ENCODE measurements at places on chromosomes 1 and 21.

- DNase-seq: no peak
Measured at GRCh38 chr21:44702973-44703730, 6.2 kb downstream of the KRTAP10-12 start.

- no peak for DNase-seq
Measured at GRCh38 chr1:116126281-116126680, 15.1 kb downstream of the MAB21L3 start.

DNA sequence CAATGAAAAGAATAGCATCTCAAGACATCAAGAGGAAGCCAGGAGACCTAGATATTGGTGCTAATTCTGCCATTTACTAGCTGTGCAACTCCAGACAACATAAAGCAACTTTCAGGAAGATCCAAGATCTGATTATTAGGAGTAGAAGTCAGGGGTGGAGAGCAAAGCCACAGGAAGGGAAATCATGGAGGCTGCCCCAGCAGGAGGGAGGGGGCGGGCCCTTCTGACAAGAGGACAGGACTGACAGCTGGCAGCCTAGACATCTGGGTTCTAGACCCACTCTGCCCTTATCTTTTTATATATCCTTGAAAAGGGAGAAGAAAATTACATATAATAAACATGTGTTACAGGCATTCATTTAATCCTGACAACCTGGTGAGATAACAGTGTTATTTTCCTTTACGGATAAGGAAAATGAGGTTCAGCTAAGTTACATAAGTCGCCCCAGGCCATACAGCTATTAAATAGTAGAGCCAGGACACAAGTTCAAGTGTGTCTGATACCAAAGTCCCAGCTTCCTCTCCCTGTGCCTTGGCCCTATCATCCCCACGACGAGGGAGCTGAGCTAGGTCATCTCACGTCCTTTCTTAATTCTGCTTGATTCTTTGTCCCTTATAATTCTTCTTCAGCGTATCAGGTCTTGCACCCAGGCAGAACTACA, 46.6 kb downstream of the ARHGEF11 start:
- no peak for DNase-seq

GRCh38 chr1:29744684-29745490, 508.6 kb downstream of the PTPRU start:
- DNase-seq: no peak

- DNase-seq: no peak
Measured at GRCh38 chr1:87393445-87394085, 64.9 kb downstream of the LMO4 start.

DNA sequence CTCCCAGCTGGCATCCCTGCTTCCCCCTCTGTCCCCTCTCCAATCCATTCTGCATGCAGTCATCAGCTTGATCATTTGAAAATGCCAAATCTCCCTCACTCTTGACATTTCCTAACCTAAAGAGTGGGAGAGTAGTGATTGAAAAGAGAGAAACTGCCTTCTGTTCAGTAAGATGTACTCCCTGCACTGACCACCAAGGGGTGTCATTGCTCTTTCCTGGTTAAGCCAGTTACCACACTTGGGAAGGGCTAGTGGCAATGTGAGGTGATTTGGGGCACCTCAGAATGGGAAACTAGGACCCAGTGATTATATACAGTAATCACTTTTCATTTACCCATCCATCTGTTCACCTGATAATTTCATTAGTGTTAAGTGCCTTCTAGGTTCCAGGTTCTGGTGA, 6.9 kb upstream of the TMEM269 start:
- no peak for DNase-seq

GRCh38 chr21:30842990-30843389, 13.4 kb upstream of the KRTAP7-1 start:
- no peak for DNase-seq

GRCh38 chr1:35334485-35334884, 66.0 kb downstream of the ZMYM4 start:
- DNase-seq: no peak

DNA sequence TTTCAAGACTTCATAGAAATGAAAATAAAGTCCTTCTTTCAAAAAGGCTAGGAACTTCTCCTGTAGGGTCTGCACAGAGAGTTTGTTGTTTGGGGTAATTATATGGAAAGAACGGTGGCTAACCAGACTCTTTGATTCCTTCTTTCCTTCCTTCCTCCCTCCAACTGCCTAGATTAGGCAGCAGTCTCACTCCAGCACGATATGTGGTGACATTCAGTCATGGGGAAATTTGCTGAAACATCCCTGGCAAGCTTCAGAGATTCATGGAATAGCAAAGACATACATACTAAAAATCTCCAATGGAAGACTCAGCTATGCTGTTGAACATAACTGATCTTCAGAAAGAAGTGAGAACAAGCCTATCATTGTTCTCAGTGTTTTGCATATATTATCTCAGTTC, 4.3 kb downstream of the NTMT2 start:
- DNase-seq: no peak

GRCh38 chr1:172398970-172399755, 21.3 kb upstream of the C1orf105 start:
- DNase-seq: peak; percentile 89

- no peak for DNase-seq
Measured at GRCh38 chr1:19310720-19311502, 1.0 kb downstream of the AKR7A2 start.

- DNase-seq: no peak
Measured at GRCh38 chr1:115557715-115558114, 84.1 kb upstream of the VANGL1 start.

DNA sequence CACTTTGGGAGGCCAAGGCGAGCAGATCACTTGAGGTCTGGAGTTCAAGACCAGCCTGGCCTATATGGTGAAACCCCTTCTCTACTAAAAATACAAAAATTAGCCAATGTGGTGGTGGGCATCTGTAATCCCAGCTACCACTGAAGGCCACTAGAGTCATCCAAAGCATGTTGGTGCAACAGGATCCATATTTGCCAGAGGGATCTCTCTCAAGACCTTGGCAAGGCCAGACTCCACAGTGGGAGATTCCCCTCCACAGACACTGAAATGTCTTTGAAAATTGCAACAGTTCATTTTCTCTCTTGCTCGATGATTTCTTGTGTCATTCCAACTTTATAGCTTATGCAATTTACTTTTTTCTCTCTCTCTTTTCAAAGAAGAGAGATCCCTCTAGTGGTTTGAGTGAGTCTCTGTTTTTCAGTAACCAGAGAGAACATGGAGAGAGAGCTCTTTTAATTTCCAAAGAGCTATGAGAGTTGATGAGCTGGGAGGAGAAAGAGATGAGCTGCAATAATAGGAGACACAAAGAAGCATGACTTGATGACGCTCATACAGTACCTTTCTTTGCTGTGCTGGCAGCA, 176.8 kb upstream of the USP25 start:
- no peak for DNase-seq

DNA sequence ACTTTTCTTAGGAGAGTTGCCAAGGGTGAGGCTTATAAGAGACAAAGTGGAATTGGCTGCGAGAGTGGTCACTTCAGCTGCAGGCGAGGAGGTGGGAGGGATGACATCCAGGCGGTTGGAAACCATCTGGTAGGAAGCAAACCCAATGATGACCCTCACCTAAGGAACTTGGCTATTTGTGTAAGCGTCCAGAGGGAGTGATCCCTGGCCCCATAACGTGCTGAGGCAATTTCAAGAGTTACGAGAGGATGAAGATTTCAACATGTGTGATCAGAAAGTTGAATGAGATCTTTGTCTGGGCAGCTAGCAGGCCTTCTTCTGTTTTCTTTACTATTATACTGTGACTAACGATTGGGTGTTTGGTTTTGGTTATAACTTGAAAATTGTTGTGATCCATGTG, 102.7 kb upstream of the VANGL1 start:
- no peak for DNase-seq

DNA sequence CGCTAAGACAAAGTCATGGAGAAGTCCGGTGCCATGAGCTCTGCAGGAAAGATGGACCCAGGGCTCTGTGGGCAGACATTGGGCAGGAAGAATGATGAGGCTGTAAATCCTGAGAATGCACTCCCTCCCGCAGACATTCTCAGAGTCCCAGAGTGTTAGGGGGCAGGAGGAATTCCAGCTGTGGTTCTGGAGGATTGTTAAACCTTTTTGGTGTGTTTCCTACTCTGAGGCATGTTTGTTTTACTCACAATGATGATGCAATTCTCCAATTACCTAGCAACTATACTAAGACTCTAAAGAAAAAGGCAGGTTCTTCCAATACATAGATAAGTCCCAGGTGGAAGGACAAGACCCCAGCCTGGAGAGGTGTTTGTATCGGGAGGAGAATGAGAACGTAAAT, 2.8 kb upstream of the CAPN9 start:
- DNase-seq: peak; percentile 17

GRCh38 chr1:112704934-112705627, 1.8 kb downstream of the RHOC start:
- DNase-seq: peak; percentile 82

GRCh38 chr1:62321446-62321845, 2.2 kb upstream of the KANK4 start:
- DNase-seq: peak; percentile 16

Data from AG04449 (cell line).